ENCODE measurements at places on chromosomes 2 and 18.

GRCh38 chr2:231601356-231602229, 8.9 kb downstream of the TEX44 start:
- H3K27ac ChIP-seq: peak overlapping the region; percentile 100
- H3K4me1 ChIP-seq: peaks cover 45% of the 10 kb centered on the region
- peak; percentile 90 for DNase-seq
- no peaks in the 10 kb centered on the region for H3K27me3 ChIP-seq
- no peak overlapping the region for H3K4me3 ChIP-seq
- H3K36me3 ChIP-seq: no peaks in the 10 kb centered on the region

GRCh38 chr2:143617803-143618415, 488.7 kb downstream of the ARHGAP15 start:
- no peak overlapping the region for H3K4me3 ChIP-seq
- H3K27me3 ChIP-seq: no peaks in the 10 kb centered on the region
- H3K27ac ChIP-seq: no peak overlapping the region
- H3K36me3 ChIP-seq: no peaks in the 10 kb centered on the region
- DNase-seq: no peak
- H3K4me1 ChIP-seq: no peaks in the 10 kb centered on the region

- H3K27ac ChIP-seq: no peak overlapping the region
- H3K27me3 ChIP-seq: peaks cover 5% of the 10 kb centered on the region
Measured at GRCh38 chr18:37540424-37541138, 25.0 kb downstream of the CELF4 start.

DNA sequence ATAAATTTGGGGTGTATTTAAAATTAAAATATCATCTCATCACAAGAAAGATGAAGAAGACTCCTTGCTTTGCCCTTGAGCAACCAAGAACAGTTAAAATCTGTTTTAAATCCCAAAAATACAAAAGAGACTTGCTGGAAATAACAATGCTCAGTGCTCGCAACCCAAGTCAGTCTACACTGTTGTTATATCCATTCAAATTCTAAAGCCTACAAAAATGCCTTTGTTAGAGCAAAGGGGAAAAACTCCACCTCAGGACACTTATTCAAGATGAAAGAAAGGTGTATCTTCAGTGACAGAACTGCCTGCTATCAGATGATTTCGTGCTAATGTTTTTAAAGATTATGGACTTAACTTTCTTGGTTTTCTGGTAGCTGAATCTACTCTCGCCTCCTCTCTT, 111.9 kb upstream of the TANK start:
- H3K4me1 ChIP-seq: no peaks in the 10 kb centered on the region
- no peaks in the 10 kb centered on the region for H3K36me3 ChIP-seq
- no peaks in the 10 kb centered on the region for H3K27me3 ChIP-seq
- H3K4me3 ChIP-seq: no peak overlapping the region
- DNase-seq: no peak

- H3K4me3 ChIP-seq: no peak overlapping the region
Measured at GRCh38 chr2:142868229-142868762, 9.2 kb upstream of the KYNU start.

DNA sequence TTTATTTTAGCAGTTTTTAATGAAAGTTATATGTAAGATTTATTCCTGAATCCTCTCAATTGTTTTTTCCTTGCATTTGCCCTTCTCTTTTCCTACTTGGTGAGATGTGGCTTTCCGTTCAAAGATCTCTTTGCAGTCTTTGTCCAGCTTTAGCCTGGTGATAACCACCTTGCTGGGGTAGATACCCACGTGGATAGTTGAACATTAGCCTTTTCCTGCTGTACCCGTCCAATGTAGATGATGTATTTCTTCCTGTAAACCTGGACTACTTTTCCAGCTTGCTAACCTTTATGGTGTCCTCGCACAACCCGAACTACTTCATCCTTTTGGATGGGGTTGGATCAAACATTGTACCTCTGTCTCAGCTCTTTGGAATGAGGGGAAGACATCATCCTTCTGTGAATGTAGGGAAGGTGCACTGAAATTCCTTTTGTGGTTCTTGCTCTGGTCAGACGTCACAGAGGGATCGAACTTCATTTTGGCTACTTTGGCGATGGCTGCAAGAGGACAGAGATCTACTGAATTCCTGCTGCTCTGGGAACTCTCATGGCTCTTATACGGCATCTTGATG, 293.2 kb upstream of the EPAS1 start:
- H3K4me1 ChIP-seq: peaks cover 37% of the 10 kb centered on the region
- no peak overlapping the region for H3K27ac ChIP-seq
- DNase-seq: no peak
- H3K36me3 ChIP-seq: peaks cover 41% of the 10 kb centered on the region
- H3K27me3 ChIP-seq: no peaks in the 10 kb centered on the region

DNA sequence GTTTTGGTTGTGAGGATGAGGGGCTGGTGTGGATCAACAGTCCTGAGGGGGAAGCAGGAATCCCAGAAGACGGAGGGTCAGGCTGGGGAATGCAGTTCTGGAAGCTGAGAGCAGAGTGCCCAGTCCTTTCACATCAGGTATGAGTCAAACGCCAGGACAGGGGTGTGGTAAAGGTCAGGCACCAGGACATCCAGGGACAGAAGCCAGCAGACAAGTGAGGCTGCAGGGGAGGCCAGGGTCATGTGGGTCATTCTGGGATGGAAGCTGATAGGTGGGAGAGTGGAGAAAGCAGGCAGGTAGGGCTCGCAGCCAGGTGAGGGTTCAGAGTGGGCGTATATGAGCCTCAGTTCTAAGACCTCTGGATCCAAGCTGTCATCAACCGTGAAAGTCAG, 12.8 kb upstream of the GNLY start:
- no peak overlapping the region for H3K4me3 ChIP-seq
- H3K36me3 ChIP-seq: no peaks in the 10 kb centered on the region
- H3K27me3 ChIP-seq: no peaks in the 10 kb centered on the region
- peaks cover 12% of the 10 kb centered on the region for H3K4me1 ChIP-seq
- peak; percentile 47 for DNase-seq

All from sigmoid colon (tissue), 7 donors.